ENCODE measurements at places on chromosomes 13 and 19.

GRCh38 chr13:68056816-68057710 is 826.9 kb upstream of the PCDH9 start:
- no peak for DNase-seq

DNA sequence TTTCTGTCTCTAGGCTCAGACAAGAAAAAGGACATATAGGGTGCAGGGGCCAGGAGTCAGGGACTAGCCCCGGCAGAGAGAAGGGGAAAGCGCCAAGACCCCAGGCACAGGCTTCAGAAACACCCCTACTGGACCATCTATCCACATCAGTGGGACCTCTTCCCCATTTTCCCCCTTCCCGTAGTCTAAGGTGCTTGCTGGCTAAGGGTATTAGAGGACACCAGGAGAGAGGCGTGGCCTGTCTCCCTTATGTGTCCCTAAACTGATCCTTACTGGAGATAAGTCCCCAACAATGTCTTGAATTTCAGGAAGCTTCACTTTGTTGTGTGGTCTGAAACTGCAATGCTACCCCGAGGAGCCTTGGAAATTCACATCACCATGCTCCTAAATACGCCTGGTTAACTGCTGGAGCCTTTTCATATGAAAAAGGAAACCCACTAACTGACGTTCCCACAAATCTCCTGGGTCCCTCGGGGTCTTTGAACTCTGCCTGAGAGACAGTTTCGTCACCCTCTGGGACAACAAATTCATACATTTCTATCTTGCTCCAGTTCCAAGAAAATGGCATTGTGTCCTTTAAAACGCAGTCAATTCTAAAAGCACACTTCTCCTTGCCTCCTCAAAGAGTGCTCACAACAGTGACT is 197.7 kb downstream of the COL4A1 start:
- no peak for DNase-seq

DNA sequence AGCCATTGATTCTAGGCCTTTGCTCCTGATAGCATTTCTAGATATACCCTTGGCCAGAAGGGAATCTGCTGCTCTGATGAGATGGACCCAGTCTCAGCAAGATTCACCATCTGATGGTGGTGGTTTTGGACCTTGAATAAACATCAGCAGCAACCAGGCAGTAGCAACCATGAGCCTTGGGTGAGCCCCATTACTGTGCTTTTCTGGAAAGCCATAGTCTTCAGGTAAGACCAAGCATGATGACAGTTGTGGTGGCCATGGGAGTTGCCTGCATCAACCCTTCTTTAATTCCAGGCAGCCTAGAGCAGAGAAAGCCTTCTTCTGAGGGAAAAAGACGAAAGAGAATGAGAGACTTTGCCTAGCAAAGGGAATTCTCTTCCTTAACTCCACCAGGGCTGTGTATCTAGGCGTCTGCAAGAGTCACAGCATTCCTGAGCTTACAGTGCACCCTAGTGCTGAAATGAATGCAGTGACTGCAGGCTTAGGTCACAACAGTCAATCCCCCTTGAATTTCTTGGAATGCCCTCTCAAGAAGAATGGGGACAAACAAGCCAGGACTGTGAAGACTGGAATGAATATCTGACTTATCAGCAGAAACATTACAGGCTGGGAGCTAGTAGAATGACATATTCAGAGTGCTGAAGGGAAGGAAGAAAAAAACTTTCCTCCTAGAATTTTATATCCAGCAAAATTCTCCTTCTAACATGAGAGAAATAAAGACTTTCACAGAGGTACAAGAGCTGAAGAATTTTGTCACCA is 942.4 kb upstream of the PCDH20 start:
- DNase-seq, result peak; percentile 34

DNA sequence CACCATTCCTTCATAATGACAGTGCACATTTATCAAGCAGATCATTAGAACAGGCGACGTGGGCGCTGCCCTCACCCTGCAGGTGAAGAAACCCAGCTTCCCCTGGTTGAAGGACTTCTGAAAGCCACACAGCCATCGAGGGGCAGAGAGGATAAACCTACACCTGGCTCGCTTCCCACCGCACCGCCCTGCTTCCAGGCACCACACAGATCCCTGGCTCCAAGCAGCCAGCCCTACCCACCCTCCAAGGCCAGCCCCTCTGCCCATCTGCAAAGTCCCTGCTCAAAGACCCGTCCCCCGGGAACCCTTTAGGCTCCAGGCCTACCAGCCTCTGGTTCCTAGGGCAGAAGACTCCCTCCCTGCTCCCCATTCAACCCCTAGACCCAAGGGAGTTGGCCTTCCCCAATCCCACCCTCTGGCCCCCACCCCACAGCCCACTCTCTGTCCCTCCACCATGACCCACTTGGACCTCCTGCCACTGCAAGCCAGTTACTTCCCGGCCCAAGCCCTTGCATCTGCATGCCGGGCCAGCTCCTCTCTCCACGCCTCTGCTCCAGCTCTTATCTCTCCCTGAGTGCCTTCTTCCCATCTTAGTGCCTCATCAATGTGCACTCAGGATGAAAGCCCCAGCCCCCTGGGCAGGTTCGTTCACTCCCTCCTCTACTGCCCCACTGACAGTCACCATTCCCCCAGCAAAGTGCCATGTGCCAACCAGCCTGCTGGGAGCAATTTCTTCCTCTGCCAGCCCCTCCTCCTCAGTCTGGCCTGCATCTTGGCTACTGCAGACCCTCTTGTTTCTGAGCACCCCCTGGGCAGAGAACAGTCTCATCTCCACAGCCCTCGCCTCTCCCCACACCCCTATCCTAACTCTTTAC is 28.0 kb downstream of the PEPD start:
- no peak for DNase-seq

GRCh38 chr13:79501538-79502232 is 20.7 kb downstream of the NDFIP2 start:
- no peak for DNase-seq

- DNase-seq, result no peak
Observed at GRCh38 chr19:16668176-16668575, 7.2 kb downstream of the TMEM38A start.

DNA sequence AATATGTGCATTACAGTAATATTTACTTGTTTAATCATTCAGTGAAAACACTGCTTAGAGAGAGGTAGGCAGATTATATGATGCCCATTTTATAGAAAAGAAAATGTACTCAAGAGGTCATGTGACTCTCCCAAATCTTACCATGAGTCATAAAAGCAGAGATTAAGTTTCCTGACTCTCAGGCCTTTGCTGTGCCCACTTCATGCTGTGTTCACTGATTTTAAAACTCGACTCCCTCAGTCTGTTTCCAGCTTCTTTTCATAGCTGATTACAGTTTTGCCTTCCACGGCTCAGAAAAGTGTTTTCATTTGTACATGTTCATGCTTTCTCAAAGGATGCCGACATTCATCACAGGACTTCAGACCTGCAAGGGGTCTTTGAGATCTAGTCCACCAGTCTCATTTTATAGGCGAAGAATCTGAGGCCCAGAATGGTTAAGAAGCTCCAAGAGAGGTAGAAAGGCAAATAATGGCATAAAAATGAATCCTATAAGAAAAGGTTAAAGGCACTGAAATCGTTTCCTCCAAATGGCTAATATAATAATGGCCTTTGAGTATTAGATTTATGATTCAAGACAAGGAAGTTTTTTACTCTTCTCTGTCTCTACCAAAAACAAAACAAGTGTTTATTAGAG is 9.0 kb upstream of the IPO5 start:
- peak; percentile 24 for DNase-seq

Measured in GM03348 (cell line).